ENCODE measurements at places on chromosomes 16 and 17.

DNA sequence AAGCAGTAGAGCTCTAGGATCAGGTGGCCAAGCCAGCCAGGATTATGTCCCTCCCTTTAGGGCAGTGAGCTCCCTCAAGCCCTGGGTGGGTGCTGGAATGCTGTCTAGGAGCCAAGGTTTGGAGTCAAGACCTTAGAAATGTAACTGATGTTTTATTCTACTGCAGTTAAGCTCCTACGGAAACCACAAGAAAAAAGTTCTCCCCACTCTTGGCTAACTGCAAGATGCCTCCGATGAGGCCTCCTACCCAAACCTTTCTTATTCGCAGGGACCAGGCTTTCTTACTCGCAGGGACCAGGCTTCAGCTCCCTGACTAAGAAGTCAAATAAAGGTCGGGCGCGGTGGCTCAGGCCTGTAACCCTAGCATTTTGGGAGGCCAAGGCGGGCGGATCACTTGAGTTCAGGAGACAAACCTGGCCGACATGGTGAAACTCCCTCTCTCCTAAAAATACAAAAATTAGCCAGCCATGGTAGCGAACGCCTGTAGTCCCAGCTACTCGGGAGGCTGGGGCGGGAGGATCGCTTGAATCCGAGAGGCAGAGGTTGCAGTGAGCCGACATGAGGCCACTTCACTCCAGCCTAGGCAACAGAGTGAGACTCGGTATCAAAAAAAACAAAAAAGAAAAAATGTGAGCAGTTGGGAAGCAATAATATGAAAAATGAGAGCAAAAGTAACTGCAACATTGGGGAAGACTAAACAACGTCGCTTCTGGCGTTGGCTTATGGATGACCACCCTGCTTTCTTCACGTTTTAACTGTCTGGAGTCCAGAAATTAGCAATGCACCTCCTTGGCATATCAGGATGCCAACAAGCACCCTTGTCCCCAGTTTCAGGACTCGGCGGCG lies 31.7 kb upstream of the ARL4D start:
- DNase-seq: no peak

- DNase-seq: no peak
Measured at GRCh38 chr17:80817861-80818260, 173.8 kb upstream of the CHMP6 start.

- DNase-seq: no peak
Measured at GRCh38 chr16:2825906-2826305, 4.2 kb upstream of the ZG16B start.

DNA sequence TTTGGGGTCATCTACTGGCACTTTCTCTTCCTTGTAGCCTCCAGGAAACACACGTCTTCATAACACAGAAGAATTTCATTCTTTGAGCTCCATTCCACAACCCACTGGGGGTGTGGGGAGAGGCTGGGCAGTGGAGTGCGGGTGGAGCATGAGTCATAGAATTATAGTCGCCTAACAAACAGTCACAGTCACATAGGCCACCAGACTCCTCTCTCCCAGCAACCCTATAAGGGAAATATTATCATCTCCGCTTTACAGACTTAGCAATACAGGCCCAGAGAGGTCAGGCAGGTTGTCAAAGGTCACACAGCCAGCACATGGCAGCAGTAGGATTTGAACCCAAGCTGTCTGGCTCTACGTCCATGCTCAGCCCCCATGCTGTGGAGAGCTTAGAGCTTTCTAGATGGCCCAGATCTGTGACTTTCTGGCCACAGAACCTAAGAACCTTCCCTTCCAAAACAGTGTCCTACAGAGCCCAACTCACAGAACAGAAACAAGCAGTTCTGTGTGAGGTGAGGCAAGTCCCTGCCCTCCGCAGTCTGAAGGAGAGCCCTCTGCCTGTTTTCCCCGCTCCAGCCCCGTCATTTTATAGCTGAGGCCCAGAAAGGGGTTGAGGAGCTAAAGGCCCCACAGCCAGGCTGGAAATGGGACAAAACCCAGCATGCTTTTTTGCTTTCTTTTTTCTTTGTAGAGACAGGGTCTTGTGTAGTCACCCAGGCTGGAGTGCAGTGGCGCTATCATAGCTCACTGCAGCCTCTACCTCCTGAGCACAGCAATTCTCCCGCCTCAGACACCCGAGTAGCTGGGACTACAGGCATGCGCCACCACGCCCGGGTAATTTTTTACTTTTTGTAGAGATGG lies 10.7 kb upstream of the LITAF start:
- DNase-seq: peak; percentile 57

- no peak for DNase-seq
Measured at GRCh38 chr17:2418572-2418971, 17.7 kb upstream of the MNT start.

DNA sequence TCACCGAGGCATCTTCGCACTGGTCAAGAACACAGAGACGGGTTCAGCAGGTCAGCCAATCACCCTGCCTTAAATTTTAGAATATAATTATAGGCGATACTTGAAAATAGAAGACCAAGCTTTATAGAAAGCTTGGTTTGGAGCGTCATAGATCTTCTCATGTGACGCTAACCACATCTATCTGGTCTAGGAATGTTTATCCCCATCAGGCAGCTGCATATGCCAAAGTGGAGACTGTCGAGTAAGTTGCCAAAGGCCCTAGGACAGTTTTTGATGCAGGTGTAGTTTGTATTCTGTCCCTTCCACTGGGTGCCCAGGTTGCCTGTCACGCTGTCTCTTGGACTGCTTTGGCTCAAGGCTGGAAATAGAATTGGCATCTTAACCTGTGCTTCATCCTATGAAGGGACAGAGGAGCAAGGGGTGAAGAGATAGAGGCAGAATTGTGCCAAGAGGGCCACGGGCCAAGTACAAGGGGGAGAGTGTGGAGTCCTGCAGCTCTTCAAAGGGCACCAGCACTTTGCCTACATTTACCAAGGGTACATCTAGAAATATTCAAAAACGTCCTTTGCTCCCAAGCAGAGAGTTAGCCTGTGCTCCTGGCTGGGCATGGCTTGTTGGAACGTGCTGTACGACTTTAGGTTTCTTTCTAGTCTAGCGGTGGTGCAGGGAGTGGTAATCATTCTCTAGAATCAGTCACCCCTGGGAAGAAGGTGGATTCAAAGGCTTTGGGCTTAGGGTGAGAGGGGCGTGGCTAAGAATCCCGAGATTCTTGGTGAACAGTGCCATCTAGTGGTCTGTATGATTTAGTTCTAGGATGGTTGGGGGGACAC lies 5.3 kb upstream of the WIPI1 start:
- DNase-seq: peak; percentile 86

DNA sequence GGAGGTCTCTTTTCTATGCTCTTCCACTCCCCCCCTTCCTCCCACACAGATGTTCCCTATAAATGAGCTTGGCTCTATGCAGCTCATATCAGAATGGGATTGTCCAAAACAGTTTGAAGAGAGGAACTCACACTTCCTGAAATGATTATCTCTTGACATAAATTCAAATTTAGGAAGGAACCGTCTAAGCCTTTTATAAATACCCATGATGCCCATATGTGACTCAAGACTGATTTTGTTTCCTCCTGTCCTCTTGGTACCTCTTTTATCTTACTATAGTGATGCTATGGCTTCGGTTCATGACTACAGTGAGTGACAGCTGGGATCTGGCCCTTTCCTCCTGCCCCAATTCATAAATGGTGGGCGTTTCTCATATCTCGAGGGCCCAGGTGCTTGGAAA lies 16.6 kb upstream of the TERF2 start:
- no peak for DNase-seq

GRCh38 chr17:17303847-17304490 lies 796 bp downstream of the NT5M start:
- no peak for DNase-seq

DNA sequence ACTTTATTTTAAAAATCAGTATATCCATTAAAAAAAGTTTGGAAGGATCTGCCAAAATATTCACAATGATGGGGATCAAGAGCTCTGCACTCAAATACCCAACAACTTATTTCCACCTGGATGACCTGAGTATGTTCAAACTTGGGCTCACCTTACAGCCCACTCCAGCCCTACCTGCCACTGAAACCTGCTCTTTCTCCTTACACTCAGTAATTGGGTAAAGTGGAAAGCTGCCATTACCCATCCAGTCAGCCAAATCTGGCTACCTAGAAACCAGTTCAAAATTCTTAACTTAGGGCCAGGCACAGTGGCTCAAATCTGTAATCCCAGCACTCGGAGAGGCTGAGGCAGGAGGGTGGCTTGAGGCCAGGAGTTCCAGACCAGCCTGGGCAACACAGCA lies 9.6 kb downstream of the VPS53 start:
- no peak for DNase-seq

DNA sequence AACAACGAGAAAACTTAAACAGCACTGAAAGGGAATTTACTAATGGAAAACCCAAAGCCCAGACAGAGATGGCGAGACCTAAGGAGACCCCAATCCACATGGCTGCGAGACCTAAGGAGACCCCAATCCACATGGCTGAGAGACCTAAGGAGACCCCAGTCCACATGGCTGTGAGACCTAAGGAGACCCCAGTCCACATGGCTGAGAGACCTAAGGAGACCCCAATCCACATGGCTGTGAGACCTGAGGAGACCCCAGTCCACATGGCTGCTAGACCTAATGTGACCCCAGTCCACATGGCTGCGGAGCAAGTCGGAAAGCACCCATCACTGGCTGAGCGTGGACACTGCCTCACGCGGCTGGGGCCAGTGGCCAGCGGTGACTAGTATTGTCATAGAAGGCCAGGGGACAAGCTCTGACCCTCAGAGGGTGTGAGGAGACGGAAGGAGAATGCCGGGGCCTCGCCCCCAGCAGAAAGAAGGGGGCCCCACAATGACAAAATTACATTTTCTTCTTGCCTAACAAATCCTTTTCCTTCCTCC lies 241.8 kb downstream of the C16orf95 start:
- DNase-seq: no peak

- peak; percentile 81 for DNase-seq
Measured at GRCh38 chr16:57186872-57187854, 1.0 kb downstream of the RSPRY1 start.

DNA sequence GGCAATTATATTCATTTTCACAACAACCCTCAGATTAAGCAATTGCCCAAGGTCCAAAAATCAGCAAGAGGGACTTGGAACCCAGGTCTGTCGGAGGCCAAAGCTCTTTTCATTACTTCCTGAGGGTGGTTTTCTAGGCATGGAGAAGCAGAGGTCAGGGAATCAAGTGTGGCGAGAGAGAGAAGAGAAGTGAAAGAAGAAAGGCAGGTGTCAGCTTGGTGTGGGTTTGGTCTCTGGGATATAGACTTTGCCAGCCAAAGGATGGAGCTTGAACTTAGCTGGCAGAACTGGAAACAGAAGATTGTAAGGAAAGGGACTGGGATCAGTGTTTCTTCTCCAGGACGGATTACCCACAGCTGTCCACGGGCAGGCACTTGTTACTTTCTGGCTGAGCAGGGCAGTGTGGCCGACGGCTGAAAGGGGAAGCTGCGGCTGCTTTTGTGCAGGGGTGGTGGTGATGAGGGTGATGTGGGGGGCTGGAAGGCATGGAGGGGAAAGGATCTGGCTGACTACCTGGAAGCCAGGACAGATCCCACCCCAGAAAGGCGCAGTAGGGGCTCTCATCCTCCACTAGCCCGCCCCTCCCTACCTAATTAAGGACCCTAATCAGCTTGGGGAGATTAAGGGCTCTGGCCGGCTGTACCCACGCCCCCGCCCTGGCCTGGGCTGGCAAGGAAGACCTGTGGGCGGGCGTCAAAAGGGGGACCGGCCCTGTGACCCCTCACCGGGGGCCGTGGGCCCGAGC lies at the start of gene GUCY2D:
Gene GUCY2D (plus strand): TSS at position 640 of the 745 bp plus-strand sequence. CDS start 433 bp downstream, outside the sequence.
- DNase-seq: peak; percentile 55

GRCh38 chr16:69105501-69106361 lies at the start of gene HAS3:
Gene HAS3 (plus strand): TSS chr16:69105653. CDS start chr16:69109396, 3,743 bp downstream.
- peak; percentile 82 for DNase-seq

DNA sequence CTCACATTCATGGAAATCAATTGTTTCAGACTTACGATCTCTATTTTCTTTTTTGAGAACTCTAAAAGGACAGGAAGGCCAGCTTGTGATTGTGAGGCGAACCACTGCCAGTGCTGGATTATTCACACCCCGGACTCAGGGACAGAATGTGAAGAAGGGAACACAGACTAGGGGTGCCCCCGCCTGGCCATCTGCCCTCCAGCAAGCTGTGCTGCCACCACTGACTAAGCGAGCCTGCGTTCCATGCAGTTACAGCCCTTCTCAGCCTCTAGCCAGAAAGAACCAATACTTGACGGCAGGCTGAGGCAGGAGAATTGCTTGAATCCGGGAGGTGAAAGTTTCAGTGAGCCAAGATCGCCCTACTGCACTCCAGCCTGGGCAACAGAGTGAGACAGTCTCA lies 2.8 kb downstream of the HAGH start:
- DNase-seq: peak; percentile 76

- peak; percentile 19 for DNase-seq
Measured at GRCh38 chr17:3683054-3683511, 12.9 kb downstream of the P2RX5 start.

GRCh38 chr16:88482630-88483391 lies 29.7 kb downstream of the ZFPM1 start:
- DNase-seq: no peak

DNA sequence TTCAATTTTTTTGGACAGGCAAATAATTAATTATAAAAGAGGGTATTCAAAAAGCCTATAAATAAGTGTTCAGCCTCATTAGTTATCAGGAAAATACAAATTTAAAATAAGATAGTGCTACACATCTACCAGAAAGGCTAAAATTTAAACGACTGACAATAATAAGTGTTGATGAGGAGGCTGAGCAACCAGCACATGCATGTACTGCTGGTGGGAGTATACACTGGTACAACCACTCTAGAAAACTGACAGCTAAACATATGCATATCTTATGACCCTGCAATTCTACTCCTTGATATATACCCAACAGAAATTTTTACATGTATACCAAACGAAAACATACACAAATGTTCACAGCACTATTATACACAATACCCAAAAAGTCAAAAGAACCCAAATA lies 27.1 kb downstream of the XPO6 start:
- no peak for DNase-seq

DNA sequence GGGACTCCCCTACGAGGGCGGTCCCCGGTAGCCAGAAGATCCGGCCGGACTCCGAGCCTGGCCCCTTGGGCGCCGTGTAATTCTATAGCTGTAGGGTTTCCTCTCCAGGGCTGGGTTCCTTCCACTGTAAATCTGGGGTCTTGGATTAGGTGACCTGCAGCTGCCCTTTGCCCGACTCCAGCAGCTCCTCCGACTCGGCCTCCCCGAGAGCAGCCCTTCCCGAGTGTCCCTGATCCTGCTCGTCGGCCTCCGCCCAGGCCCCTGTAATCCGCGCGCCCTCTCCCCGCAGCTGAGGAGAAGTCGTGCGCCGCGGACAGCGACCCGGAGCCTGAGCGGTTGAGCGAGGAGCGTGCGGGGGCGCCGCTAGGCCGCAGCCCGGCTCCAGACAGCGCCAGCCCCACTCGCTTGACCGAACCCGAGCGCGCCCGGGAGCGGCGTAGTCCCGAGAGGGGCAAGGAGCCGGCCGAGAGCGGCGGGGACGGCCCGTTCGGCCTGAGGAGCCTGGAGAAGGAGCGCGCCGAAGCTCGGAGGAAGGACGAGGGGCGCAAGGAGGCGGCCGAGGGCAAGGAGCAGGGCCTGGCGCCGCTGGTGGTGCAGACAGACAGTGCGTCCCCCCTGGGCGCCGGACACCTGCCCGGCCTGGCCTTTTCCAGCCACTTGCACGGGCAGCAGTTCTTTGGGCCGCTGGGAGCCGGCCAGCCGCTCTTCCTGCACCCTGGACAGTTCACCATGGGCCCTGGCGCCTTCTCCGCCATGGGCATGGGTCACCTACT lies 5.5 kb downstream of the TBX2 start:
- peak; percentile 35 for DNase-seq

GRCh38 chr16:3223913-3224515 lies 10.9 kb downstream of the ZNF200 start:
- DNase-seq: no peak

- DNase-seq: no peak
Measured at GRCh38 chr17:41551365-41551764, 20.5 kb downstream of the KRT9 start.

Measured in small intestine (tissue), 16 donors.